ENCODE measurements at places on chromosomes 7 and 10. TPM values are rescaled to one million over a fixed set of nuclear protein-coding genes. Genes with fewer than 3 reads are reported as not detected.

Gene ERCC6
- 17.8 TPM for polyA plus RNA-seq

Gene TMEM270
- polyA plus RNA-seq: not detected

Gene TCAF2
- polyA plus RNA-seq: 4.3 TPM

Gene OR6B1
- not detected for polyA plus RNA-seq

Gene VPS37D
- 19.4 TPM for polyA plus RNA-seq

Gene MTG1
- polyA plus RNA-seq: 92.6 TPM

Gene FZD1
- polyA plus RNA-seq: 52.6 TPM

Gene TBC1D12
- polyA plus RNA-seq: 18.9 TPM

Gene SYT15B
- polyA plus RNA-seq: 3.1 TPM

Gene CFAP70
- 28.7 TPM for polyA plus RNA-seq

Gene RPEL1
- polyA plus RNA-seq: not detected

Gene PCDH15
- 3.3 TPM for polyA plus RNA-seq

Gene ADAMTS14
- polyA plus RNA-seq: 2.5 TPM

Gene IRF5
- 12.4 TPM for polyA plus RNA-seq

Gene SPAM1
- not detected for polyA plus RNA-seq

Measured in renal pelvis (tissue), 12 donors.